Muscle of leg (tissue), 16 donors: ENCODE measurements at places on chromosomes 11 and 22. TPM values are rescaled to one million over a fixed set of nuclear protein-coding genes. Genes with fewer than 3 reads are reported as not detected.

Gene FXYD6
- total RNA-seq = 103 TPM

Gene PGM2L1
- total RNA-seq = 4.3 TPM

DNA sequence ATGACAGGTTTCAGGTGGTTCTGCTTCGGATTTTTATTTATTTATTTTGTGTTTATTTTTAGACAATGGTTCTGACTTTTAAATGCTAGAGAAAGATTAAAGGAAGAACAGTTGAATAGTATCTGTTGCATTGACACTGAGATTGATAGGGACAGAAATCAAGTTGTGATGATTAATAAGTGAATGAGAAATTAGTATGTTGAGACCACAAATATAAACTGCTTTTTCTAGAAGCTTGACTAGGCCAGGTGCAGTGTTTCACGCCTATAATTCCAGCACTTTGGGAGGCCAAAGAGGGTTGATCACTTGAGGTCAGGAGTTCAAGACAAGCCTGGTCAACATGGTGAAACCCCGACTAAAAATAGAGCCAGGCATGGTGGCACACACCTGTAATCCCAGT, 65.1 kb upstream of the TNRC6B start:
- DNase-seq = no peak
- no peak overlapping the region for H3K4me3 ChIP-seq
- H3K27me3 ChIP-seq = no peaks in the 10 kb centered on the region
- peaks cover 8% of the 10 kb centered on the region for H3K4me1 ChIP-seq
- no peaks in the 10 kb centered on the region for H3K36me3 ChIP-seq

- H3K4me1 ChIP-seq = peaks cover 10% of the 10 kb centered on the region
- no peak within 1 kb of the TSS for H3K4me3 ChIP-seq
- no peaks in the 10 kb centered on the region for H3K36me3 ChIP-seq
- peaks cover 20% of the 10 kb centered on the region for H3K27me3 ChIP-seq
Measured at GRCh38 chr11:113387605-113388211, at the start of gene ANKK1. Gene ANKK1, plus strand, starts transcription at chr11:113387779. Its CDS starts 106 bp downstream, at chr11:113387885.

GRCh38 chr11:96137373-96137772, 205.6 kb downstream of the MAML2 start:
- H3K36me3 ChIP-seq = no peaks in the 10 kb centered on the region
- no peaks in the 10 kb centered on the region for H3K27me3 ChIP-seq
- no peak overlapping the region for H3K4me3 ChIP-seq
- peak; percentile 61 for DNase-seq
- H3K27ac ChIP-seq = peak overlapping the region; percentile 67
- no peaks in the 10 kb centered on the region for H3K4me1 ChIP-seq

DNA sequence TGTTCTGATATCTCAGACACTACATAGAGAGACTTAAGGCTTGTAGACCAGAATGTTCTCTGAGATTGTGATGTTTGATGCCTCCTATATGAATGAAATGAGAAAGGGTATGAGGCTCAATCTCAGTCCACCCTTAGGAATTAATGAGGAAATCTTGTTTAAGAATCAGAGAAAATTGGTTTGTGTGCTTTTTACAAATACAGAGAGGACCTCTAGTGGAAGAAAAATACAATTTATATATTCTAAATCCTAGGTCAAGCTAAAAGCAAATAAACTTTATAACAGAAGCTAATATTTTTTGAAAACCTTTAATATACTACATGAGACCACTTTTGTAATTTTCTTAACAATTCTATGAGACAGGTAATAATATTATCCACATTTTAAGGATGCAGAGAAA, 5.0 kb upstream of the OR52H1 start:
- no peaks in the 10 kb centered on the region for H3K36me3 ChIP-seq
- no peaks in the 10 kb centered on the region for H3K27me3 ChIP-seq
- no peak overlapping the region for H3K4me3 ChIP-seq
- H3K4me1 ChIP-seq = no peaks in the 10 kb centered on the region
